ENCODE measurements at places on chromosomes 3 and 15.
A peak's percentile ranks its signal among the peaks of the same experiment; 100 is the strongest.

DNA sequence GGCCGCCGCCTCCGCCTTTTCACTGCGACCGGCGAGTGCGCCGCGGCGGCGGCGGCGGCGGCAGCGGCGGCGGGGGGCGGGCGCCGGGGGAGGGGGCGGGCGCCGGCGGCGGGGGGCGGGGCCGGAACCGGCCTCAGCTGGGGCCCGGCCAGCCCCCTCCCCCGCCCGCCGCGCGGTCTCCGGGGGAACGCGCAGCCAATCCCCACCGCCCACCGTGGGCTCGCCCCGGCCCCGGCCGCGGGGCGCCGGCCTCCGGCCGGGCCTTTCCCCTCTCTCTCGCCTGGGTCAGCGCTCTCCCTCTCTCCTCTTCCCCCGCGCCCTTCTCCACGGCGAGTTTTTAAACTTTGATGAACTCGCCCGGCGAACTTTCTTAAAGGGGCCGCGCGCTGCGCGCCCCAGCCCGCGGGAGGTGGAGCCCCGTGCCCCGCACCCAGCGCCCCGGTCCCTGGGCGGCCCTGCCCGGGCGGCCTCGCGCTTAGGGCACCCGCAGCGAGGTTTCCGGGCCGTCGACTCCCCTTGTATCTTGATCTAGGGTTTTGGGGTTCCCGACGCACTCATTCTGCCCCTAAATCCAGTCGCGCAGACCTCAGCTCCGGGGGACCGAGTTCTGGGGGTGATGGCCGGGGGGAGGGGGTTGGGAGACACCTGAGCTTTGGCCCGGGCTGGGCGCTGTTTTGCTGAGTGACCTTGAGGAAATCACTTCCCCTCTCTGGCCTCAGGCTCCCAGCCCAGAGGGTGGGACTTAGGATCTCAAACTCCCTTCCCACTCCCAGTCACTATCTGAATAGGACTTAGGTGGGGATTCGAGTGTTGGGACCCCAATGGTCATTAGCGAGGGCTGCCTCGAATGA is at the start of gene RBPMS2:
Gene RBPMS2 (minus strand): TSS at position 39 of the 851 bp plus-strand sequence. CDS start 270 bp downstream, outside the sequence.
- DNase-seq = no peak

GRCh38 chr3:140244893-140245292 is 309.9 kb downstream of the CLSTN2 start:
- DNase-seq = peak; percentile 12

DNA sequence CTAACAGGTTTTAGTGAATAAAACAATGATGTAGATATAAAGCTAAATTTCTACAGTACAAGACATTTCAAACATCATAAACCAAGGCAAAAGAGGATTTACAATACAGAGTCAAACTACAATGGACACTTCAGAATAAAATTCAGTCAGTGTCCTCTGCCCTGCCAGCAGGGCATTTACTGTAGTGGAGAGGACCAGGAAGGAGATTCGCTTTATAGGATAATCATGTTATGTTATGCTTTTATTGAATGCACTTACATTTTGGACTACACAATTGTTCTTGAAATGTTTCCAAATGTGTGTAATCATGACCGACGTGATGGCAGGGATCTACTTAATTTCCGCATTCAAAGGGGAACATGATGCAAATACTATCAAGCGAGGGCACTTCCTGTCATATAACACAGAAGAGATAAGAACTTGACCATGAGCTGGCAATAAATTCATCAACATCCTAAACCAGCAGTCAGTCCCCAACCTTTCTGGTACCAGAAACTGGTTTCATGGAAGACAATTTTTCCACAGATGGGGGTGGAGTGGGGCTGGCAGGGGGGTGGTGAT is 925.6 kb downstream of the FHIT start:
- no peak for DNase-seq

- DNase-seq = no peak
Observed at GRCh38 chr15:37102305-37103162, 2.2 kb upstream of the MEIS2 start.

- no peak for DNase-seq
Observed at GRCh38 chr15:81275711-81276392, 48.1 kb downstream of the STARD5 start.

GRCh38 chr3:13075986-13076654 is 2.9 kb upstream of the IQSEC1 start:
- no peak for DNase-seq

- no peak for DNase-seq
Observed at GRCh38 chr3:42472555-42472954, 29.9 kb upstream of the VIPR1 start.

DNA sequence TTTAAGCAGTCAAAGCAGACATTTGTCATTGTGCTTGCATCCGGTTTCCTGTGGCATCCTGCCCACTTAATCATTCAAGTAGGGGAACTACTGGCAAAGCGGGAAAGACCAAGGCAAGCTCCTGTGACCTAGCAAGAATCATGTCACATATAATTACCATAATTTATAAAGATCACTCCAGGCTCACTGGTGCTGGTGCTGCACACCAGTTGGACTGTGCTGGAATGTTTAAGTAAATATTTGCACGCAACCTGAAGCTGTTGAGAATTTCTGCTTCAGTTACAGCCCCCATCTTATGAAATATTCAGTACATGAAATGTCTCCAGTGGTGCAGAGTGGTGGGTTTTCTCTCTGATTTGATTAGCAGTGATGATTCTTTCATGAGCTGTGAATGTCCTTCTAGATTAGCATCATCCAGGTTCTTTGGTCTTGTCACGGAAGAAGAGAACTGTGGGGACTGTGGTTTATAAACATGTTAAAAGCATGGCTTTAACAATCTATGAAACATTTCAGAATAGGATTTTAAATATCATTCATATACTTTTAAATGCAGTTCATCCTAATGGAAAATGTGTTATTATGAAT is 621.3 kb upstream of the EPHA6 start:
- peak; percentile 9 for DNase-seq

DNA sequence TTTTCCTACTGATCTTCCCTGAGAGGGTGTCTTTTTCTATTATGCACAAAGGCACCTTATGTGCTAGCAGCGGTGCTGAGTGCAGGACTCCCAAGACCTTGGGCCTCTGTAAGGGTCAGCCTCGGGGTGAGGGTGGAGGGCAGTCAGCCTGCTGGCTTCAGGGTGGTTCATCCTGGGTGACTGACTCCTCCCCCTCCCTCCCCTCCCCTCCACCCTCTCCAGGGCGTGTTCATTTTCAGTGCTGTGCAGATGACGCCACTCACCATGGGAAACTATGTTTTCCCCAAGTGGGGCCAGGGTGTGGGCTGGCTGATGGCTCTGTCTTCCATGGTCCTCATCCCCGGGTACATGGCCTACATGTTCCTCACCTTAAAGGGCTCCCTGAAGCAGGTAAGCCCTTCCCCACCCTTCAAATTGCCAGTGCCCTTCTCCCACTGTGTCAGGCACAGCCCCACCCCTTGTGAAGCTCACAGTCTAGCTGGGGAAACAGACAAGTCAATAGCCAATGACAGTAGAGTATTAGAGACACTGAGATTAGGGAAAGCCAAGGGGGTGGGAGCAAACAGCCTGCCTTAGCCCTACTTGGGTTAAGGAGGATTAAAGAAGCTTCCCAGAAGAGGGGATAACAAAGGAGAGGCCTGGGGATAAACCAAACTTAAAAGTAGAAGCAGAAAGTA is 41.9 kb downstream of the SLC6A1 start:
- no peak for DNase-seq

GRCh38 chr3:55515550-55516246 is 28.6 kb upstream of the WNT5A start:
- no peak for DNase-seq

DNA sequence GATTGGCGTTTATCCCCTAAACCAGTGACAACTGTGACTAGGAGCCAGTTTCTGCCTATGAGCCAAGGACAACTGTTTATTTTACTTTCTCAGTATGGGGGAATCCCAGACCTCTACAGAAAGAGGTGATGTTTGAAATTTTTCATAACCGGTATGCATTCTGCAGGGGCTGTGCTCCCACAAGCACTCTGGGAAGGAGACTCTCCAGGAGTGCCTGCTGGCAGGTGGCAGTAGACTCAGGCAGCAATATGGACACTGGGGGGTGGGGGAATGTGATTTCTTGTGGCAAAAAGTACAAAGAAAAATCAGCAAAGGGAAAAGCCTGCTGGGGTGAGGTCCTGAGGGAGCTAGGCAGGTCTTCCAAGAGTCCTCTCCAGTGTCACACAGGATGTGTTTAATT is 5.9 kb downstream of the TGM4 start:
- DNase-seq = no peak

DNA sequence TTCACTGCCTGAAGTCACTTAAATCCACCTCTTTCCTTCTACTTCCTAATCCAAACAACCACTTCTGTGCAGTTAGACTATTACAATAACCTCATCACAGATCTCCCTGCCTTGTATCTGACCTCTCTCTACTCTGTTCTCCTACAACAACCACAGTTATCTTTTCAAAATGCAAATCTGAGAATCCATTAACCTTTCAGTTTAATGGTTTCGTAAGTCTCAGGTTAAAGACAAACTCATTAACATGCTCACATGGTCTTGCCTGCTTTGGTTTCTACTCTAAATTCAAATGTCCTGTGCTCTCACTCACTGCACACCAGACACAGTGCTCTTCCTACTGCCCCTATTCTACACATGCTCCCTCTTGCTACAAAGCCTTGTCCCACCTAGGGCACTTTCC is 406.5 kb upstream of the THBS1 start:
- DNase-seq = no peak

GRCh38 chr3:88595026-88595425 is 445.3 kb downstream of the C3orf38 start:
- DNase-seq = no peak

GRCh38 chr15:85625166-85625830 is 169.4 kb downstream of the KLHL25 start:
- no peak for DNase-seq

GRCh38 chr3:127419641-127420553 is 132.1 kb upstream of the PRR20G start:
- no peak for DNase-seq

DNA sequence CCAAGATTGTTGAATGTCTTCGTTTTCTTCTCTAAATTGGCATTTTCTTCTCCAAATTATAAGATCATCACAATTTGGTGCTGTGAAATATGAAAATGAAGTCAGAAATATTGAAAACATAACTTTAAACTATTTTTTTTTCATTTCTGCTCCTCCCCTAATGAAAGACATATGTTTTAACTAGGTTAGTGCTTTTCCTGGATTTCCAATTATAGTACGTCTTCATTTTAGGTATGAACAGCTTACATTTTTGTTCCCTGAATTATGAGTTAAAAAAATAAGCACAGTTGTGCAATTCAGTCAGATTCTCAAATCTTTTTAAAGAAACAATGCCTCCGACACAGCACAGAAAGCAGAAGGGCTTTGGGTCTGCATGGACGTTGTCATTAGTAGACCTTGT is 83.5 kb upstream of the CFAP20DC start:
- DNase-seq = no peak

DNA sequence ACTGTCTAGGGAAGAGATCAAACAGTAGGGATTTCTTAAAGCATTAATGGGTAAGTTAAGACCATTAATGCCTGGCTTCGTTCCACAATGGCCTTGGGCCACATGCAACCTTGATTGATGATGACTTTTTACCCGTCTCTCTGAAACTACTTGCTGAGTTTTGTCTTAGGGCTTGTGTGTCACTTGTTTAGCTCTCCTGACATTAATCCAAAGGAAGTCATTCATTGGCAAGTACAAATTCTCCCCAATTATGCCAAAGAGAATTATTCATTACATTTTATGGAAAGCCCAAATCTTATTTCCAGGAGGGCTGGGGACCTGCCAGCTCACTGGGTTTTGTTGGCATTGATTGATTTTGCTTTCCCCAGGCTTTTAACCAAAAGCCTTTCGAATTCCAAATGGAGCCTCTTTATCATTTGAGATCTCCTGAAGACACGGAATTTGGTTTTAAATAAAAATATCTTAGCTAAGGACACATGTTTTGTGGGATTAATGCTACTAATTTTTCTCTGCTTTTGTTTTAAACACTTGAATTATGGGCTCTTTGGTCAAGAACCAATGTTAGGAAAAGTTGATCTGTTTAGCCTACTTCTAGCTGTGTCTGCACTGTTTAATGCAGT is 40.7 kb downstream of the SERPINI1 start:
- DNase-seq = no peak

DNA sequence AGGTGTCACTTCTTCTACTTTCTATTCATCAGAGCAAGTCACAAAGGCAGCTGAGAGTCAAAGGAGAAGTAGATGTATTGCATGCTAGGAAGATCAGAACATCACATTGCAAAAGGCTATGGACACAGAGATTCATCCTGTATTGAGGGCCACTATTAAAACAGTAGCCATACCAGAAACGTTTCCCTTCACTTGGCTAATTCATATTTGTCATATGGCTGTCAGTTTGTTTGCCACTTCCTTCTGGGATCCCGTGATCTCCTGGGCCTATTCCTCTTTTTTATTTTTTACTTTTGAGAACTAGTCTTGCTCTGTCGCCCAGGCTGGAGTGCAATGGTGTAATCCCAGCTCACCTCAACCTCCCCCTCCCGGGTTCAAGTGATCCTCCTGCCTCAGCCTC is 184.0 kb upstream of the SATB1 start:
- DNase-seq = no peak

- DNase-seq = no peak
Observed at GRCh38 chr3:117875887-117876286, 1158.8 kb downstream of the IGSF11 start.

- peak; percentile 26 for DNase-seq
Observed at GRCh38 chr3:140051019-140051957, 116.3 kb downstream of the CLSTN2 start.

DNA sequence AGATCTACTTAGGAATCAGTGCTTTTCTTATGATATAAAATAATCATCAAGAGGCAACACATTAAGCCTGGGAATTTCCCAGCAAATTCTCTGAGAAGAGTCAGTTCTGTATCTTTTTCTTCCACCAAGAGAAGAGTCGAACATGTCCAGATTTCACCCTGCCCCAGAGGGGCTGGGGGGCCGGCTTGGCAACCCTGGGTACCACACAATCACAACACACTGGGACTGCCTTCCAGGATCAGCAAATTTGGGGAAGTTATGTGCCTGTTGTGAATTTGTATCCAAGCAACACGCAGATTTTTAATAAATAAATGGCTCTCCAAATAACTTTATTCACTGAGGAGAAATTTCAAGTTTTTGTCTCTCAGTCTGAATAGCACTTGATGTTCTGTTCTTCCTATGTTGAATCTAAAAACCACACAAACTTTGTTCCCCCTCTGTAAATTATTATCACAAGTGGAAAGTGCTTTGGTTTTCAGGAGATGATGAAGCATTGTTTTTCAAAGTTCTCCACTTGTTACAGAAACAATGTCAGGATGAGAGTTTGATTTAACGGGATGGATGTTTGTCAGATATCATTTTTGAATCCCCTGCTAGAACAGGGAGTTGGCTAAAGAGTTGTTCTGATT is 357.2 kb downstream of the ZNF385D start:
- no peak for DNase-seq

DNA sequence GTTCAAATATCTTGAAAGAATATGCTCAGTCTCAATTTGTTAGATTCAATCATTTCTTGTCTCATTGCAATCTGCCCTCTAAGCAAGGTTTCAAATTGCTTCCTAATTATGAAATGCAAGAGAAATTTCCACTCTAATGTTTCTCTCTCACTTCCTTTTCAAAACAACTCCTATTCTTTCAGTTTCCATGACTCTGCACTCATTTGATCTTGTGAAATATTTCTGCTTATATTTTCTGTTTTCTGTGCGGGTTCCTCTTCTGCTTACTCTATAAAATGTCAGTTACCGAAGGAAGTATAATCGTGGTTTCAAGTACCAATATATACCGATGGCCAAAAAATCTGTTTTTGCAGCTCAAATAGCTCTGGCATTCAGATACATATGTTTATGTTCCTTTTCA is 521.9 kb upstream of the NAALADL2 start:
- DNase-seq = no peak

All from bronchial epithelial cell (primary cell).